GM18507 (cell line): ENCODE measurements at places on chromosomes 3 and 15.

GRCh38 chr3:168598250-168598649, 502.5 kb upstream of the GOLIM4 start:
- no peak for DNase-seq

DNA sequence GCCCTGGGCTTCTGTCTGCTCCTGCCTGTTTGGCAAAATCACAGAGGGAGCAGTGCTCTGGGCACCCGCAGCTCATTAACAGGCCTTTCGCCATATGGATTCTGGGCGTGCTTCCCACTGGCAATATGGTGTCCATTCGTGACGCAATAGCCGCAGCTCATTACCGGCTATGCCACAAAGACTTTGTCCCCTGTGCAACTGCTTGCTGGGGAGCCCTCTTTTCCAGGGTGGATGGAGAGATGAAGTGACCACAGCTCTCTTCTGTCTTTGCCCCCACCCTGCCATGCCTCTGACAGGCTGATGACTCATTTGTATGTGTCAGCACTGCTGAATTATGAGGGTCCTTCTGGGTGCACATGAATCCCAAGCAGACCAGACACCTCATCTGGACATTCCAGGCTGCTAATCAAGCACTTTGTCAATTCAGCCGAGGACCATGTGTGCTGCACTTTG, 214.3 kb upstream of the FEZF2 start:
- DNase-seq: no peak

- no peak for DNase-seq
Observed at GRCh38 chr3:73547427-73548248, 77.1 kb downstream of the PDZRN3 start.

- DNase-seq: no peak
Observed at GRCh38 chr3:29332195-29332637, 51.3 kb downstream of the RBMS3 start.

GRCh38 chr15:67976506-67977073, 77.5 kb upstream of the PIAS1 start:
- no peak for DNase-seq

DNA sequence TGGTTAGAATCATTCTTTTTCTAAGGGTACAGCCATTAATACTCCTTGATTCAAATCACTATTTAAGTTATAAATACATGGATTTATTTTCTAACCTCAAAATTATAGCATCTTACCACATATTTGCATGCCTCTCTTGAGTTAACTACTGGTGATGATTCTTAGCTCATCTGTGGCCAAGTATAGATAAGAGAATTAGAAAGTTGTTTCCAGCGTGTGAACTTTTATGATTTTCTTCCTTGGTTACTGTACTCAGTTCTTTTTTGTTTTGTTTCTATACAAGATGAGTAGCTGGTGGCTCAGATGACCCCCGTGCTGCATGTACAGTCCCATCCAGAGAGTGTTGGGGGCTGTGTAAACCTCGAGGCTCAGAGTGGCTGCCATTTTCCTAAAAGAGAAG, 124.6 kb downstream of the IGF1R start:
- no peak for DNase-seq

- no peak for DNase-seq
Observed at GRCh38 chr3:9179826-9180763, 69.4 kb downstream of the SRGAP3 start.

GRCh38 chr3:76986876-76987474, 52.9 kb upstream of the ROBO2 start:
- no peak for DNase-seq

DNA sequence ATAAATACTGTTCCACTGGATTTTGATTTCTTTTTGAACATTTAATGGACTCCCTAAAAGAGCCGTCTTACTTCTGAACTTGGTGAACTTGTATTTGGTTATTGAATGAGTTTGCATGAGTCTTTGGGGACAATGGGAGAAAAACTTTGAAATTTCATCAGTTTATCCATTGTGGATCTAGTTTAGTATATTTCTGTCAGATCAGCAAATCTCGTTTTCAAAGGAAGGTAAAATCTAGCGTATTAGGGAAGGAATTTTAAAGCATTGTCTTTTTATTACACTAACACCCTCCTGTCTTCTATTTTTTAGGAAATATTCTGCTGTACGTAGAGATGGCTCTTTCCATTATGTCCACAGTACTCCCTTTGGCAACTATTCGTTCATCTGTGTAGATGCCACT, 12.8 kb downstream of the TMEM62 start:
- no peak for DNase-seq

- DNase-seq: no peak
Observed at GRCh38 chr15:58311556-58311955, 120.2 kb upstream of the LIPC start.

DNA sequence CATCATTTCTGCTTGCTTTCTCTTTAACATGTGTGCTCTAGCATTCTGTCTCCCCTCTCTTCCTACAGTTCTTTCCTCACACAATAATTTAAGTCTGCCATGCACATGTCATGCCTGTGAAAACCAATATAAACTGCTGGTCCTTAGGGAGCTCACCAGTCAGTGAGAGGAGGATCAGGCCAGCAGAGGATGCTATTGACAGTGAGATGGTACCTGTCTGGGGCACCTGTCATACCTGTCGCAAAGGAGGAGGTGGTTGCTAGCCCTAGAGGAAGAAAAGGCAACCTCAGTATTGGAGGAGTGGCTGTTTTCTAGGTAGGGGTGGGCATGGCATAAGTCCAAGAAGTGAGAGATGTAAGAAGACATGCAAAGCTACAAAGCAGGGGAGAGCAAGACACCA, 194.6 kb downstream of the GABRG3 start:
- DNase-seq: no peak

DNA sequence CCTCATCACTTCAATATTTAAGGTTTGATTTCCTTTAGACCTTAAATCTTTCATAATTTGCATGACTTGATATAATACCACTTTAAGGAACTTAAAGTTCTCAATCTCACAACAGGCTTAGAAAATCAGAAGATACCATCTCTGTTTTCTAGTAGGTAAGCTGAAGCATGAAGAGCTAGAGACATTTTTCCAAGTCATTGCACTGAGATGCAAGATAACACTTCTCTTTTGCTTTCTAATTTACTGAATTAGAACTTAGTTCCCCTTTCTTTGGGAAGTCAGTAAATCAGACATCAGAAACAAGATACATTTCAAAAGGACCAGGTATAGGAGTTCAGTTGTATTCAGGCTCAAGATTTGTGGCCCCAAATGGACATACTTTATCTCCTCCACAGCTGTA, 79.7 kb downstream of the DZIP3 start:
- DNase-seq: no peak

- no peak for DNase-seq
Observed at GRCh38 chr3:29512641-29513040, 231.8 kb downstream of the RBMS3 start.

GRCh38 chr3:134650431-134651346, at the start of gene KY:
Gene KY, minus strand, starts transcription at chr3:134651022. Its CDS starts 62 bp downstream, at chr3:134650960.
- no peak for DNase-seq

GRCh38 chr3:185532901-185533300, 19.5 kb downstream of the LIPH start:
- no peak for DNase-seq

DNA sequence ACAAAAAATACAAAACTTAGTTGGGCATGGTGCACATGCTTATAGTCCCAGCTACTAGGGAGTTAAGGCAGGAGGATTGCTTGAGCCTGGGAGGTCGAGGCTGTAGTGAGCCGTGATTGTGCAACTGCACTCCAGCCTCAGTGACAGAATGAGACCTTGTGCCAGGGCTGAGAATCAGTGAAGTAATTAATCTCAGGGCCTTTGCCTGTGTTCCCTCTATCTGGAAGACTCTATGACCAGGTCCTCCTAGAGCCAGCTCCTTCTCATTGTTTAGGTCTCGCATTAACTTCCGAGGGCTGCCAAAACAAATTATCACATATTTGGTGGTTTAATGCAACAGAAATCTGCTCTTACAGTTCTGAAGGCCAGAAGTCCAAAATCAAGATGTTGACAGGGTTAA, 41.4 kb upstream of the FLNB start:
- DNase-seq: no peak

DNA sequence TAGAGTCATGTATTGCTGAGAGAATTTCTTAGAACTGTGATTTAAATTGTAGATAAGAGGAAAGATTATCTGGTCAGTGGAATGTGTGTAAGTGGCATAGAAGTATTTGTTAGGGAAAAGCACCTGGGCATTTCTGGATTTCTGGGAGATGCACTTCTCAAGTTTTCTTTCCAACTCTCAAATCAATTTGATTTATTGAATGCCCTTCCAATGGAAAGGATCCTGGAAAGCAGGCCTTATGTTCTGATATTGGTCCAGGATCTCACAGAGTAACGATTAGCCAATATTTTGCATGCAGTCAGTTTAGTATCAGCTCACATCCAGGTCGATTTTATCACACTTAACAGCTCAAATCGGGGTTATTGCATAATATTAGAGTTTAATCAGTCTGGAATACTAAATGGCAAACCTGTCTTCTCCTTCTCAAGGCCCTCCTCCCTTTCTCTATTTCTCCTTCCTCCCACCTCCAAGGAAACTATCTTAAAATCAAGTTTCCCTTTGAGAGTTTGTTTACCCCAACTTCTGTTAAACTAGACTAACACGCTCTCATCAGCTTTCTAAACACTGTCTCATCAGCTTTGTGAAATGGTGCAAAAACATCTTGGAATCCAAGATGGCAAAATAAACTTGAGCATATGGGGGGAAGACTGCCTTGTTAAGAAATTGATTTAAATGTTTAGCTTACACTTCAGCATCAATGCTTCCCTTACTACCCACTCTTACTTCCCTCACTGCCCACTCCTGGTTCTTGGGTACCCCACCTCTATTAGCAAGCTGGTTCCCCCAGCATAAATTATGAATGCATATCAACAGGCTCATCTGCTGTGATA, 9.5 kb downstream of the SOX2 start:
- DNase-seq: no peak

DNA sequence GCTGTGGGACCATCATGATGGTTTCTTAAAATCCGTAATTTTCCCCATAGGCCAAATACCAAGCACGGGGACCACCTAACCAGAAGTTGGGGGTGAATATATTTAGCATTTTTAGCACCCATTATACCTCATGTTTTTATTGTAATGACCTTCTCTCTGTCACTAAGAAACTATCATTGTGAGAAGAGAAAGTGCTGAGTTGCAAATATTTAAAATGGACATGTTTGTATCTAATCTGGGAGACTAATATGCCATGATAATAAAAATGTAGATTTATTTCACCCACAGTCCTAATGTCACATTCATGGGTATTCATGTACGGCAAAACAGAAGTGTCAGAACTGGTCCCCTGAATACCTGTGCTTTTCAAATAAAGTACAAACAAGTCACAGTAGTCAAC, 398.9 kb upstream of the NR2F2 start:
- DNase-seq: no peak

GRCh38 chr15:66859688-66860253, 157.7 kb downstream of the SMAD6 start:
- no peak for DNase-seq

GRCh38 chr3:104947943-104948342, 418.8 kb upstream of the ALCAM start:
- no peak for DNase-seq

DNA sequence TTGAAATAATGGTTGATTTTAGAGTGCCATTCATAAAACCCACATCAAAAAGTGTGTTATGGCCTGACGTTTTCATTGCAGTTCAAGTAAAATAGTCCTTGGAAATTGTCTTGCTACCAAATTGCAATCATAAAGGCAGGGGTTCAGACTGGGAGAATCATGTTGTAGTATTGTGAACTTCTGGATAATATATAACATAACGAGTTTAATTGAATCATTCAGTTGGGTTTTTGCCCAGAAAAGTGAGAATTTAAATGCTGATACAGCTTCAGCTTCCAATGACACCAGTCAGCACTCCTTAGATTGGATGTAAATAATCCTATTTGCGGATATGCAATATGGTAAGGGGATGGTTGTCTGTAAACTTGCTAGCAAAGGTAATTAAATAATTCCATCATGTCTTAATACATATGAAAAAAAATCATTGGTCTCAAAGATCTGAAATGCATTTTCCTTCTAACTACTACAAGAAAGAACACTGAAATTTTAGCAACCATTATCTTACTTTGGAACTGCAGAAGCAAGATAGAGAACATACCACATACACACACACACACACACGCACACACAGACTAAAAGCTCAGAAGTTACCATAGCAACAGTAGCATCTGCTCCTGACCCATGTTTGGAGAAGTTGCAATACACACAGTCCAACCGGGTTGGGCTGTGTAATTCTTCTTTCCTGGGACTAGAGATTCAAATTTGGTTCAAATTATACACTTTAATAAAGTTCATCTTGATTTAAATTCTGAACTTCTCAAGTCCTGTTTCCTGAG, 686.2 kb upstream of the NR2F2 start:
- no peak for DNase-seq

DNA sequence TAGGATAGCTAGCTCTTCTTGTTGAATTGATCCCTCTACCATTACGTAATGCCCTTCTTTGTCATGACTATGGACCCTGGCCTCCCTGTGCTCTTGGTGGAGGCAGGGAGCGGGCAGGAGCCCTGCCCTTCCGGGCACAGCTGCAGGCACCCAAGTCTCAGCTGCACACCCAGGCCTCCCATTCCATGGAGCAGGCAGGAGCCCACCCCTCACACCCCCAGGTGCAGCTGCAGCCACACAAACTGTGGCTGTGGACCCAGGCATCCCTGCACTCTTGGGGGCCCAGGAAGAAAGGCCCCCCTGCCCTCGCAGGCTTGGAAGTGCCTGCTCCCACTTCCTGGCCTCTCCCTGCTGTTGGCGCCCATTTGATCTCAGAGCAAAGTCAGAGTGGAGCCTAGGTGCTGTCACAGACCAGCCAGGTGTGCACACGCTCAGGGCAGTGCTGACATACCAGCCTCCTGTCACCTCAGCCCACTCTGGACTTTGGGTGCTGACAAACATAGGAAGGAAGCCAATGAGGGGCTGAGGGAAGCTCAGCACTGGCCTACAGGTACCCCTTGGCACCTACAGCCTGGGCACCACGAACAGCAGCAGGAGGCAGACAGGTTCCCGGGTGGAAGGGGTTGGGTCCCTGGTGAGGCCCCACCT, 53.0 kb downstream of the SLMAP start:
- DNase-seq: no peak

DNA sequence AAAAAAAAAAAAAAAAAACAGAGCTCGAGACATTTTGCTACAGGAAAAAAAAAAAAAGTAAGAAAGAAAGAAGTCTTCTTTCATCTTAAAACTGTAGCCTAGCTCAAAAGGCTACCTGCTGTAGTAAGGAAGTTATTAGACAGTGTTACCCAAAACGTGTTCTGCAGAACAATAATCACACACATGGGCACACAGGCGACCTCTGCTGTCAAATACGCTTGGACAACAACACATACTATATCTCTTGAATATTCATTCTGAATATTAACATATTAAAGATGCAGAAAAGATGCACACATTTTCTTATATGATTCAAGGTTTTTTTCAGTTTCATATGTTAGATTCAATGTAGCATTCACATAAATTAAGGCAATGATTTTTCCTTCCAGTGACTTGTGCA, 215.8 kb downstream of the ROBO1 start:
- no peak for DNase-seq
